Naive thymus-derived CD4-positive, alpha-beta T cell (primary cell): ENCODE measurements at places on chromosomes 13 and 19. TPM values are rescaled to one million over a fixed set of nuclear protein-coding genes. Genes with fewer than 3 reads are reported as not detected.

DNA sequence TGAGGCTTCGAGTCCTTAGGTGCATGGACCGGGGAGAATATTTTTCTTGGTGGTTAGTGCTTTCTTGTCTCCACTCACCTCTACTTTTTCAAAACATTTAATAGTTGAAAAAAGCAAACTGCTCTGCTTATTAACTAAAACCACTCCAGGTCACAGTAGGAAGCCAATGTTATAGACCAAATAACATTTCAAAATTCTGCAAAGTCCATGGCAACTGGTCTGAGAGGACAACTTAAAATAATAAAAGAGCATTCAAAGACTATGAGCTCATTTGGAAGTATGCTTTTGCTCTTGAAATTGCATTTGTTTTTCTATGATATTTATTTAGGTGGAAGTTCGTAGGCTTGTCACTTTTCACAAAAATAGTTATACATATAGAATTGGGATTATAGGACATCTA is 483.0 kb downstream of the DCT start:
- no peak for DNase-seq

- DNase-seq, result no peak
Measured at GRCh38 chr19:35216833-35217648, 11.5 kb downstream of the FAM187B start.

DNA sequence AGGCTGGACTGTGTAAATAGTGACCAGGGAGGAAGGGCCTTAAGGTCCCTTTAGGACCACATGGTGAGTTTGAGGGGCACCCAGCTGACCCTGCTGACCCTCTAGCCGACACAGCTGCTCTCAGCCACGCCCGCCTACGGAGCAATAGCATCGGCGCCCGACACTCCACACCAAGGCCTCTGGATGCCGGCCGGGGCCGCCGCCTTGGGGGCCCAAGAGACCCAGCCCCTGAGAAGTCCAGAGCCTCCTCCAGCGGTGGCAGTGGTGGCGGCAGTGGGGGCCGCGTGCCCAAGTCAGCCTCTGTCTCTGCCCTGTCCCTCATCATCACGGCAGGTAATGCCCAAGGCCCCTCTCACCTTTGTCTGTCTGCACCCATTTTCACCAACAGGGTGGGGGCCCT is 8.6 kb upstream of the PIK3R2 start:
- no peak for DNase-seq

- DNase-seq, result no peak
Measured at GRCh38 chr13:50969691-50970090, 60.1 kb downstream of the RNASEH2B start.

- DNase-seq, result no peak
Measured at GRCh38 chr19:40578442-40578908, 1.8 kb downstream of the SHKBP1 start.

DNA sequence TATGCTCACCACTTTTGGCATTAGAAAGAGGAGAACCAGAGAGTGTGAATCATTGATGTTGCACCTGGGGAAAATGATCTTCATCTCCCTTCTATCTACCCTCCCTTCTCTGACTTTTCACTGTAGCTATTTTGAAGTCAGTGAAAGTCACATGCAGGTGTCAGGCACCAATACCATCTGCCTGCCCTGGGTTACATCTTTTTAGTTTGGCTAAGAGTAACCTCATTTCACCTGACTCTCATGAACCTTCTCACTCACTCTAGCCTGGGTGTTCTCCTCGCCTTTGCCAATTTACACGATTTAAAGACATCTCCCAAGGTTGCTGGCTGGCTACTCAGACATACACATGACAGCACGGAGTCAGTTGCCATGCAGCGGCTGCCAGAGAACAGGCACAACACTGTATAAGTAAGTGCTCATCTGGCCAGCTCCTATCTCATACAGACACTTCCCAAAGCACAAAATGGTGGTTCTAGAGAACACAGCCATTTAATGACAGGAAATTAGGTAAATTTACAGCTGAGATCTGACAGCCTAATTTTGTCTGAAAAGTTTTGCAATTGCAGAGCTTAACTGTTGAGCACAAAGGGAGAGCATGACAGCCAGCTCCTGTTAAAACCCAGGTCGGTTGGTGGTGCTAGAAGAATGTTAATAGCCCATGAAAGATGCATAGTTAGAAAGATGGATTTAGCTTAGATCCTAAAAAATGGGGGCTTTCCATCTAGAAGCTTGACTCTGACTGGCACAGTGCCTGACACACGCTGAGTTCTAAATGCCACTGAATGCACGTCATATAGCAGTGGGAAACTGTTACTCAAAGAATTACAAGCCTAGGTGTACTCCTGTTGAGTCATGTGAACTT is 32.5 kb downstream of the LCP1 start:
- no peak for DNase-seq

DNA sequence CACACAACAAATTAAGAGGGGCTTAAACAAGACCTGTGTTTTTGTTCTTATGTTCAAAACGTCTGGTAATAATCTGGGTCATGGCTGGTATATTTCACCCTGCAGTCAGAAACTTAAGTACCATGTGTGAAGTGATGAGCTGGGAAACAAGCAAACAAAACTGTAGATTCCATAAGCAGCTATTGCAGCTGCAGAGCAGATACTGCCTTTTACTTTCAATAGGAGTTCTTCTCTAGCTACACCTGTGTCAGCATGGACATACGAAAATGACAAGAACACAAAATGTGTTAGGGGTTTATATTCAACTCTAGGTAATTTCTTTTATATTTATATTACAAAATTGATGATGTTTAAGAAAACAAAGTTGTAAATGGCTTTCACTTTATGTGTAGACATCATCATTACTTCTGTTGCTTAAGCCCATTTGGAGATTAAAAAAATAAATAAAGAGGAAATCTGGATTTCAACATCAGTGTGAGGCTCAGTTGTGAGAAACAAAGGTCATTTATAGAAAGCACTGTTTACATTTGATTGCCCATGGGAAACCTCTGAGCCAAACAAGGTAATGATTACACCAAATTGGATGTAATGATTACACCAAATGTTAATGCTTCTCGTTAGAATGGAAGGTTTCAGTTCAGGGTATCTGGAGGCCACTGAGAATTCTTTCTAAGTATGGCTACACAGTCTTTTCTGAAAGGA is 451.0 kb upstream of the SLC10A2 start:
- DNase-seq, result no peak

DNA sequence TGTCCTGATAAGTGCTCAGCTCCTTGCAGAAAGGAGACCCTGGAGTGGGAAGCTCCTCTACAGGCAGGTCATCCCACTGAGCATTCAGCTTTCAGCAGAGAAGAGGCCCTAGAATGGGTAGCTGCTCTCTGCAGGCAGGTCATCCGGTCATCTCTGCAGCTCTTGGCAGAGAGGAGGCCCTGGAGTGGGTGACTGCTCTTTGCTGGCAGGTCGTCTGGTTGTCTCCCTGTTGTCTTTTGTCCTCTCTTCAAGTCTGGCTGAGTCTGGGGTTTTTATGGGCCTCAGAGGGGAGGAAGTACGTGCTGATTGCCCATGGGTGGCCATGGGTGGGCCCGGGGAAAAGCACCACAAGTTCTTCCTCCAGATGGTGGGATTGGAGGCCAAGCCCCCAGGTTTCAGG is 250.3 kb upstream of the EDNRB start:
- no peak for DNase-seq

GRCh38 chr19:20664901-20665781 is 3.8 kb upstream of the ZNF626 start:
- DNase-seq, result no peak

DNA sequence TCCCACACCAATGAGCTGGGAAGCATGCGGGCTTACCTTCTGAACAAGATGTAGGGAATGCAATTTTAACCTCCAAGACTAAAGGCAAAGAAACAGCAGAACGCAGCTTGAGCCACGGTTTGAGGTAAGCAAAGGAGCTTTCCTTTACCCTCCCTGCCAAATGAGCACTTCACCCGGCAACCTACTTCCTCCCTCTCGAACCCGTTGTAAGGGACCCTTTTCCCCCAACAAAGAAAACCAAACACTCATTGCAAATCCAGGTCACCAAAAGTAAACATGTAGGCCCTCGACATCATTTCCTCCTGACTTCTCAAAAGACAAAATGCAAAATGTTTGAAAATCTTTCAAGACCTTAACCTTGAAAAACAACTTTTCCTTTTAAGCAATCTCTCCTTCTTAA is 65.3 kb downstream of the ABCC4 start:
- no peak for DNase-seq

DNA sequence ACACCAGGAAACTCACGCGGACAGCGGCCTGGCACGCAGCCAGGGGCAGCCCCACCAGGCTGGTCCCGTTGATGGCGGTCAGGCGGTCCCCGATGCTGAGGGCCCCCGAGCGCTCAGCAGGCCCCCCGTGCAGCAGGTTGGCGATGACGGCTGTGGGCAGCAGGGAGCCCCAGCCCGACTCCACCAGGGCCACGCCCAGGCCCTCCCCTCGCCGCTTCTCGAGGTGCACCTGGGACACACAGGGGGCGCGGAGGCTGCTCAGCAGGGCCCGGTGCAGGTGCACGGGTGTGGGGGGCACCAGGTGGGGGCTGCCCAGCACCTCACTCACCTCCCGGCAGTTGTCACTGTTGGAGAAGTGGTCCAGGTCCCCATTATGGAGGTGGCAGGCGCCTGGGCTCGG is 9.0 kb downstream of the APBA3 start:
- no peak for DNase-seq

GRCh38 chr19:45311621-45312020 is 11.1 kb downstream of the CKM start:
- DNase-seq, result no peak

Gene MAST1
- 0.93 TPM for total RNA-seq

Gene BEST2
- total RNA-seq, result not detected

Gene ZNF99
- not detected for total RNA-seq

Gene JAK3
- total RNA-seq, result 213 TPM

Gene CEACAM3
- total RNA-seq, result 0.42 TPM
